ENCODE measurements at places on chromosomes 3 and 15.

GRCh38 chr3:146817704-146818103 is 212.6 kb upstream of the PLSCR5 start:
- no peak for DNase-seq

DNA sequence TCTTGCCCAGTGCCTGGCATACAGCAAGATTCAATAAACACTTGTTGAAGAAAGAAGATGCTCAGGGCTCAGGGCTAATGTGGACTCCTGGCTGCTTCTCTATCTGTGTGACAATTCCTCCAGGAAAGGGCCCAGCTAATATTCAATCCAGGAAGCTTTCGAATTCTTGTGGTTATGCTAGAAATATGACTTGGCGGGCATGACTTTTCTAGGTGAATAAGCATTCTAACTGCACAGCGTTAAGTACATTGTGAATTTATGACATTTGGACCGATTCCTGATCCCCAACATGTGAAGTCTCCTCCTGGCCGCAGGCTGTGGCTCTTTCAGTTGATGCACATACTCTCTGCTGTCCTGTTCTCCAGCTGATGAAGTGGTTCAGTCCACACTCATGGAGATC is 117.0 kb downstream of the IMPG2 start:
- DNase-seq, result no peak

GRCh38 chr3:12884186-12884680 is 42.9 kb upstream of the RPL32 start:
- DNase-seq, result no peak

- no peak for DNase-seq
Measured at GRCh38 chr3:142268426-142268825, 43.0 kb upstream of the GK5 start.

DNA sequence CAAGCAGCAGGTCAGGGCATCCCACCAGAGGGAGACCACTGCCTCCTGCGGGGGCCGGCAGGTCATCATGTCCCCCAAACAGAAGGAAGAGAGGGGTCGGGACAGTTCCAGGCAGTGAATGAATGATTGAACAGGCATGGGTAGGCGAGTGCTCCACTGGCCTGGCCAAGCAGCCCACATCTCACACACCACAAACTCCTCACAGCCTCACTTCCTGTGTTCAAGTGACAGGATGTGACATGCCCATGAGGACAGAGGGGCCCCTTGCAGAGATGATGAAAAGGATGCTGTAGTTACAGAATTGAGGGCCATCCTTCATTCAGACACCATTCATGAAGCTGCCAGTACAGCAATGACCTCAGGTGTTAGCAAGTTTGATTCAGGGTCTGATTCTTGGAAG is 3.7 kb downstream of the IQSEC1 start:
- peak; percentile 71 for DNase-seq

DNA sequence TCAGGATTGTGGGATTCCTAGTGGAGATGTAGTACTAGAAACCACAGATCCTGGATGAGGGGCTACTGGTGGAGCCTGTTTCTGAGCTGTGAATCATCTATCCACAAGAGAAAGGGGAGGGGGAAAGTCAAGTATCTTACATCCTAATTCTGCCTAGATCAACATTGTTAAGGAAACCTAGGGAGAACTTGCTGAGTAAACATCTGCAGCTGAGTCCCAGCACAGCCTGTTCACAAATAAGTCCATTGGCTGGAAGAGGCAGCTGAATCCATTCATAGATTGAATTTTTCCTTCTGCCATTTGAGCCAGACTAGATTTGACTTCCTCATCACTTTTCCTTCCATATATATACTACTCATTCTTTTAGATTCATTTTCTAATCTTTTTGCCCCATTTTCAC is 460.5 kb downstream of the TUSC7 start:
- no peak for DNase-seq

DNA sequence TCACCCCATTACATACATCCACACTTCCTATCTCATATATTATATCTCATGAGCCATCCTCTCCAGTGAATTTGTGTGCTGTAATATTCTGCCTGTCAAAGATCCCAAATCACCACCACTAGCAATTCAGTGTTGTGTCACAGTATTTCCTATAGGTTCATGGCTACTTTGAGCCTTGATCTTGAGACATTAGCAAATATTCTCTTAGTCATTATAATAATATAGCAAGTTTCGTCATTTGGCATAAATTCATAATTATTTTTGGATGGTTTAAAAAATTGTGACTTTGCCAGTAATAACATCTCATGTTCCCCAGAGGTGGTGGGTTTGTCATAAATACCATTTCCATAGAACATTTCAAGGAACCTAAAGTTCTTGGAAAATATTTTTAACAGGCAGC is 47.7 kb downstream of the CMSS1 start:
- no peak for DNase-seq

All from GM12892 (cell line).